Body of pancreas (tissue), 4 donors: ENCODE measurements at places on chromosomes 12 and 14.
A peak's percentile ranks its signal among the peaks of the same experiment; 100 is the strongest.

DNA sequence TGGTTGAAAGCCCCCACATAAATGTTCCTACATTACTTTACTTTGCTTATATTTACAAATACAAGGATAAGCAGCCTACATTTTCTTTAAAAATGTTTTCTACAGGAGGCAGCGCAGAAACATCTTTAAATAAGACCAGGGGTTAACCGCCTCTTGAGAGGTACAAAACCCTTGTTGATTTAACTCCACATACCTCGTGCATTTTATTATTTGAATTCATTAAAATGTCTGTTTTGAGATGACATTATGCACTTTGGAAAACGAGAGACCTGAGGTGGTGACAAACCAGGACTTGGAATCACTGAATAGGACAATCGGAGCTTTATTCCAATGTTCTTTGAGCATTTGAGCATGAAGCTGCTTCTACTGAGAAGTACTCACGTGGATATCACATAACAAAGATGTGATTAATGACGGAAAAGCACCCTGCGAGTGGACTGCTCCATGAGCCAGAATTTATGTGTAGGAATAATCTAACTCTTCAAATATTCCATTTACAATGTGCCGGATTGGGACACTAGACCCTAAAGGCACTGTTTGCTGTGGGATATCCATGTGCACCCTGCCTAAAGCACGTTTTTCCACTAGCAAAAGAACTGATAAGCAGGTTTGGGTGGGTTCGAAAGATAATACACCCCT is 746 bp upstream of the DUSP16 start:
- peak; percentile 35 for DNase-seq

DNA sequence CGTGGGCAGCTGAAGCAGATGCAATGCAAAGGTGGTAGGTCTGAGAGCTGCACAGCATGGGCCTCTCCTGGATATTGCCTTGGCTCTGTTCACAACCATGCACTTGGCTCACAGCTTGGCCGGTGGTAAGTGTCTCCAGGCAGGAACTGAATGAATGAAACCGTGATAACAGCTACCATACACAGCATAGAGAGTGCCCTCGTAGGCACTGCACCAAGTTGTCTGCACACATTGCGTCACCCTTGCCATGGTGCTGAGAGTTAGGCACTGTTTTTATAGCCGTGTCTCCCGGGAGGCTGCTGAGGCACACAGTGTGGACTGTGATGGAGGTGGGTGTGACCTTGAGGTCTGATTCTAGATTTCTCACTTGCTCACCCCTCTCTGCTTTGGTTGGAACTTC is 157.6 kb upstream of the VASH1 start:
- DNase-seq = no peak

DNA sequence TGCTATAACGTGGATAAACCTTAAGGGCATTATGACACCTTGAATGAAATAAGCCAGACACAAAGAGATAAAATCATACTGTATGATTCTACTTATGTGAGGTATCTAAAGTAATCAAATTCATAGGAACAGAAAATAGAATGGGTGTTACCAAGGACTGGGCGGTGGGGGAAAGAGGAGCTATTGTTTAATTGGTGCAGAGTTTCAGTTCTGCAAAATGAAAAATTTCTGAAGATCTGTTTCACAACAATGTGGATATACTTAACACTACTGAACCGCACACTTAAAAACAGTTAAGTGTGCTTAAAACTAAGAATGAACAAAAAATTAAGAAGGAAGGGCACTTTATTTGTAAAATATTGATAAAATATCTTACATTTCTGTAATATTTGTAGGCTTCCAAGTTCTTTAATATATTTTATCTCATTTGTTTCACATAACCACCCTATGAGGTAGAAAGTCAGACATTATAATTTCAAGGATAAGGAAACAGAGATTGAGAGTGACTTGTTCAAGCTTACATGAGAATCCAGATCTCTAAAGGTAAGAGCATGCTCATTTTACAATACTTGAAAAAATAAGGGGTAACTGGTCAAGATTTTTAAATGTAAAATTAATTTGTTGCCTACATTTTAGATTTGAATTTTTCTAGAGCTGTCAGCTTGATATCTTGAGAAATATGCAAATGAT is 14.9 kb downstream of the LTA4H start:
- DNase-seq = no peak

DNA sequence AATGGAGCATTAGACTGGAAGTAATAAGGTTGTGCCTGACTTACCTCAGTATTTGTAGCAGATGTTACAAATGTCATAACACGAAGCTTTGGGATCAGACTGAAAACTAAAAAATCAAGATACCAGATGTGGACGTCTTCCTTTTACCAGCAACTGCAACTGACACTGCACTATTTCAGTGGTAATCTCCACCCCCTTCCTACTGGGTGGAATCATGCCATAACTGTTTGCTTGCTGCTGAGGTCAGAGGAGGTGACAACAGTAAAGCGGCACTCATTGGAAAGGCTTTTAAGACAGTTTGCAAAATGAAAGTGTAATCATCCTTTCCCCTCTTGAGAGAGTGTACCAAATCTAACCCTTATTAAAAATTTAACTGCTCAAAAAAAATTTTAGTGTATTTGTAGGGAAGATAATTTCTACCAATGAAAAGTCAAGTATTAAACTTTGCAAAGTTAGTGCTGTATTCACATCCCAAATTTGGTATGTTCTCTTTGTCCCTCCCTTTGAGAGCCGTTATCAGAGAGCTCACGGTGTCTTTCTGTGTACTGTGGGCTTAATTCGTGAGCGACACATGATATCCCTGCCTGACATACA is 420.7 kb downstream of the NPAS3 start:
- no peak for DNase-seq

- no peak for DNase-seq
These were observed 295.9 kb downstream of the DIO2 start for GRCh38 chr14:79915406-79915805.

DNA sequence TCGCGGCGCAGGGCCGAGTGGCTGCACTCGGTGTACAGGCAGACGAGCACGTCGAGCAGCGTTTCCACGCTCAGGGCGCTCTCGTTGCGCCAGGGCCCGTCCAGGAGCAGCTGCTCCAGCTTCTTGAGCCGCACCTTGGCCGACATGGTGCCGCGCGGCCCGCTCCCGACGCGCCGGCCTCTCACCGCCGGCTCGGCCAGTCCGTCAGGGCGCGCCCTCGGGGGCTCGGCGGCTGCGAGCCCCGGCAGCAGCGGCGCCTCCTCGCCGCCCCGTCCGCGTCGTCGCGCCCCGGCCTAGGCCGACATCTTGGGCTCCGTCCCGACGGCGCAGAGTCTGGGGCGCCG is 349 bp downstream of the CDC42BPB start:
- DNase-seq = peak; percentile 42

- no peak for DNase-seq
These were observed 20.9 kb downstream of the POMT2 start for GRCh38 chr14:77299771-77300170.

- no peak for DNase-seq
These were observed 94.0 kb downstream of the TBX5 start for GRCh38 chr12:114311974-114312373.

- DNase-seq = no peak
These were observed 244.2 kb upstream of the CCDC196 start for GRCh38 chr14:66242001-66242400.
